ENCODE measurements at places on chromosomes 2 and 18.

DNA sequence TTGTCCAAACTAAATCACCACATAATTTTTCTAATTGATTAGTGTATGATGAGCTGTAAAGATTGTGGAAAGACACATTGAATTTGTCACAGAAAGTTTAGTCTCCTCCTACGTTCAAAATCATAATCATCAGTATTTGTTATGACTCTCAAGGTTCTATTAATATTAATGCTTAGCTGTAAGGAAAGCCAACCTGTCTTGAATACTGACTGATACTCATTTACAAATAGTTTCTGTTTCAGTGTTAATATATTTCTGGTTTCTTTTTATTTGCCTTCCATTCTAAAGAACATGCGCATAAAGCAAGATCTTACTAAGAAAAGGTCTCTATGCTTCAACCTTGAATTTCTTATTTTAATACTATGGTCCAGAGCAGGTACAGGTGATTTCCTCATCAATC, 55.1 kb downstream of the CPS1 start:
- DNase-seq = no peak

DNA sequence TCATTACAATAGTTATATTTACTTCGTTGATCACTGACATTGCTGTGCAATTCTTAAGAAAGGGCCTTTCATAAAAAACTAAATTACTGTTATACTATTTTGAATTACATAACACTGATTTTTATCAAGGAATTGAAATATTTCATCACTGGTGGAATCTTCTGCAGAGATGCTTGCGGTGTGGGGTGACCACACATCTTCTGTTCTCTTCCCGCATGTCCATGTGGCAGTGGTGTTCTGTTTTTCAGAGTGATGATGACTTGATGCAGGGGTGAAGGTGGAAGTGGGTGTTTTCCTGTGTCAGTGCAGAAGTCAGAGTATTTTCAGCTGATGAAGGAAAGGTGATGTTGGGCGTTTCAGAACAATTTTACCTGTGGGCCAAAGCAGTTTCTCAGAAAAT, 7.0 kb downstream of the CNDP2 start:
- DNase-seq = no peak

DNA sequence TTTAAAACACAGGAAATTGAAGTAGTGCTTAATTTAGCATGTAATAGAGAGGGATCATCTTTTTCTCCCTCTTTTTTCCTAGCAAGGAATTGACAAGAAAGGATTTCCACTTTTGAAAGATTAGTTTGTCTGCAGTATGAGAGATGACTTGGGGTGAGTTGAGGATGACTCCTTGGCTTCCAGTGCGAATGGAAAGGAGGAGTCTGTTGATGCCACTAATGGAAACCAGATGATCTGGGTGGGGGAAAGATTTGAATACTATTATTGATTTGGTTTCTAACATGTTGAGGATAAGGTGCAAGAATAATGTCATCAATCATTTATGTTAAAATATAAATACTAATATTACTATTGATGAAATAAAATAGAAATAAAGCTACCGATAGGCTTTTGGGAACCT, 205.4 kb downstream of the PPP1R1C start:
- DNase-seq = no peak

- no peak for DNase-seq
These were observed 167.8 kb downstream of the BCL11A start for GRCh38 chr2:60385648-60386047.

DNA sequence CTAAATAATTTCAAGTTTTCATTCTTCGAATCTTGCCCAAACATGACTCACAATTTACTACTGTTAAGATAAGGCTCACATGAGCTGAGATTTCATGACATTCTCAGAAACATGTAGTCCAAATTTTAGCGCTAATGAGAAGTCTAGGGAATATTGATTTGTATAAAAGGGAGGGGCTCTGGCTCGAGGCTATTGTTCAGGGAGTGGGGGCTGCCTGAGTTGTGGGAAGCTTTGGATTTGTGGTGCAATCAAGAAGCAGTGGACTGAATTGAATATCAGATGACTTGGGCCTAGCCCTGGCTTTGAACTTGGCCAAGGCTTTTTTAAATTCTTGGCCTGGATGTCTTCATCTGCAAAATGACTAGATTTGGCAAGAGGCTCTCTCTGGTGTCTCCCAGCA, 674.9 kb upstream of the FANCL start:
- DNase-seq = no peak

DNA sequence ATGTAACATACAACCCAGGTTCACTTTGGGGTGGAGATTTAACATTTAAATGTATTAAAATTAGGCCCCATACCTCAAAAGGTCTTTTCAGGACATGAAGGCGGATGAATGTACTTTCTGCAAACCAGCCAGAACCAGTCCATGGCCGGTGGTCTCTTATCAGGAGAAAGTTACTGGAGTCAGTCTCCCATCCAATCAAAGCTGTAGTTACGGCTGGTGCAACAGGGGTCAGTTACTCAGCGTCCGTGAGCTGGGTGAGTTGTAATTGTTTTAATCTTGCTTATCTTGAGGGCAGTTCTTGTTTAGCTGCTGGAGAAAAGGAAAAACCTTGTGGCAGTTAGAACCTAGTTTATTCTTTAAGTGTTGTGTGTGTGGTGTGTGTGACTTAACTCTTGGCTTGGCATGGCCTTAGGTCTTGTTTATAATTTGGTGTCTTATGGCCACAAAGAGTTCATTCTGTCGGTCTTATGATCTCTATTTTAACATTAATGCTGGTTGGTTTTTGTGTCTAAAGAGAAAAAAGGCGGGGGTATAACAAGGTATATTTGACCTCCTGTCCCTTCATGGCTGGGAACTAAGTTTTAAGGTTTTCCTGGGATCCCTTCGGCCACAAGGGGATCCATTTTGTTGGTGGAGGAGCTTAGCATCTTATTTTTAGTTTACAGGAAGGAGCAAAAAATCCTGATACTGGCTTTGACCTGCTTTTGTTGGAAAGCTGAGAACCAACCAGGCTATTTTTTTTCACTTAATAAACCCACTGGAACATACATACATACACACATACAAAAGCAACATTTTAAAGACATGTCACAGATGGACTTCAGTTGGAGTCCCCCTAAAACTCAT, 143.5 kb upstream of the NCK2 start:
- DNase-seq = no peak

GRCh38 chr2:11920993-11921583, 174.7 kb downstream of the LPIN1 start:
- no peak for DNase-seq

DNA sequence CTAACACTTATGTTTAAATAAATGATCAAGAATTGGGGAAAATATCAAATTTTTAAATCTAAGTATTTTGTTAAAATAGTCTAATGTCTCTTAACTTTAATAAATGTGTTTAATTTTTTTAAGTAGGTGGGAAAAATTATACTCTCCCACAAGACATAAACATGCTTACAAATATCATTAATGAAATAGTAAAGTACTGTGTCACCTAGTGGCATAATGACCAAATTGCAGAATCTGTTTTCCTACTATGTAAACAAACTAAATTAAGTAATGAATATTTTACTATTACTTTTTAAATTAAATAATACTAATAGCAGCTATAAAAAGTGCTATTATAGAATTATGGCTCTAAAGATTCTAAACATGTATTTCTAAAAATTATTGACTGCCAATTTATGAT, 52.0 kb upstream of the CHAC2 start:
- DNase-seq = peak; percentile 9
